HAP-1 (cell line): ENCODE measurements at places on chromosomes 2 and 18.

DNA sequence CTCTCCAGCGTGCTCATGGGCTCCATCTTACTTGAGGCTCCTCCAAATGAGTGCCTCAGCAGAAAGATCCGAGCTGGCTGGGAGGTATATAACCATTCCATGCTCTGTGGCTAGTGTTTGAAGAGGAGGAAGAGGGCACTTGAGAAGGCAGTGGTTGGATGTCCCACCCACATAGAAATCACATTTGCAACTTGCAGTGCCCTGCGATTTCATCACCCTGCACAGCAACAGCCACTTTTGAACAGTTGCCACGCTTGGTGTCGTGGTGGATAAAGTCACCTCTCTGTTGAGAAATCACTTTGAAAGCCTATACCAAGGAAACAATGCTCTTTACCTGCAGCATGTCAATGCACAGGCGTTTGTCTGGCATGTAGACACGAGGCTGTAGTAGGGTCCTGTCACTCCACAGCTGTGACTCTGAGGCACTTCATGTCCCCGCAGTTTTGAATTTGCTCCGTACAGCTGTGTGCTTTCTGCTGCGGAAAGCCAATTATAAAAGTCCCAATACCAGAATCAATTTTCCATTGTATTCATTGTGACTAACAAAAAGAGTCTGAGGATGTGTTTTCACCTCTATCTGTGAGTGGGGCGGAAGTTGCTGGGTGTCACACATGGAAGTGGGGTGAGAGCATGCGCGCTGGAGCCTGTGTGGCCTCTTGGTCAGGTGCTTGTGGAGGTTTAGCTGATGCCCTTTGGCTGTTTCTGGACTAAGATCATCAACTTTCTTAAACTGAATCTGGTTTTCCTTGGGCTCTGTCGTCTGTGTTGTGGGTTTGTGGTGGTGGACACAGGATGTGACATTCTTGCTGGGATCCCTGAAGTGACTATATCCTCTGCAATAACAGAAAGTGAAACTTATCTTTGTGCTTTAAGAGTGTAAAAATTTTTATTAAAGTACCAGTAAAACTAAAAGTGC lies 2.8 kb downstream of the CNDP2 start:
- no peak for DNase-seq

DNA sequence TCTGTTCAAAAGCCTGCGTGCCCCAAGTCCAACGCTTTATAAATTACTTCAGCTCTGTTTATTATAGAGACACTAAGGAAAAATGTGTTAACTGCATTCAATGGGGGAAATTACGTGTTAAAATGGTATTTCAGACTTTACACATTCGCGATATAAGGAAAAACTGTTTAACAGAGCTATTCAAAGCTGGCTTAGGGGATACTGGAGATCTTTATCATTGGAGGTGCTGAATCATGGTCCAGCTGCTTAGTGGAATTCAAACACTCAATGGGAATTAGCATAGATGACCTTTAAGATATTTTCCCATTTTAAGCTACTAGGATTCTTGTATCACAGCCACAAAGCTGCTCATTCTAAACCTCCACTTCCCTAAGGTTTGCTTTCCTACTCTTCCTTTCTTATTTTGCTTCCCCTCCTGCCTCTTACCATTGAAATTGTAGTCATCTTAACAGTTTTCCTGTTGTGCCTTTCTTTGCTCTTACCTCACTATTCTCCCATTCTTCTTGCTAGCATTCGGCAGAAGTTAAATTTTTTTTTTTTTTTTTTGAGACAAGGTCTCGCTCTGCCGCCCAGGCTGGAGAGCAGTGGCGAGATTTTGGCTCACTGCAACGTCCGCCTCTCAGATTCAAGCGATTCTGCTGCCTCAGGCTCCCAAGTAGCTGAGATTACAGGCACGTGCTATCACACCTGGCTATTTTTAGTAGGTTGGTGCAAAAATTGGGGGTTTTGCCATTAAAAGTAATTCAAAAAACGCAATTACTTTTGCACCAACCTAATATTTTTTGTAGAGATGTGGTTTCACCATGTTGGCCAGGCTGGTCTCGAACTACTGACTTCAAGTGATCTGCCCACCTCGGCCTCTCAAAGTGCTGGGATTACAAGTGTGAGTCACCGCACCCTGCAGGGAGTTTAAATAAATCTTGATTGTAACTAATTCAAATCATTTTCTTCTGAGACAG lies 6.5 kb downstream of the SULT6B1 start:
- DNase-seq, result peak; percentile 91

DNA sequence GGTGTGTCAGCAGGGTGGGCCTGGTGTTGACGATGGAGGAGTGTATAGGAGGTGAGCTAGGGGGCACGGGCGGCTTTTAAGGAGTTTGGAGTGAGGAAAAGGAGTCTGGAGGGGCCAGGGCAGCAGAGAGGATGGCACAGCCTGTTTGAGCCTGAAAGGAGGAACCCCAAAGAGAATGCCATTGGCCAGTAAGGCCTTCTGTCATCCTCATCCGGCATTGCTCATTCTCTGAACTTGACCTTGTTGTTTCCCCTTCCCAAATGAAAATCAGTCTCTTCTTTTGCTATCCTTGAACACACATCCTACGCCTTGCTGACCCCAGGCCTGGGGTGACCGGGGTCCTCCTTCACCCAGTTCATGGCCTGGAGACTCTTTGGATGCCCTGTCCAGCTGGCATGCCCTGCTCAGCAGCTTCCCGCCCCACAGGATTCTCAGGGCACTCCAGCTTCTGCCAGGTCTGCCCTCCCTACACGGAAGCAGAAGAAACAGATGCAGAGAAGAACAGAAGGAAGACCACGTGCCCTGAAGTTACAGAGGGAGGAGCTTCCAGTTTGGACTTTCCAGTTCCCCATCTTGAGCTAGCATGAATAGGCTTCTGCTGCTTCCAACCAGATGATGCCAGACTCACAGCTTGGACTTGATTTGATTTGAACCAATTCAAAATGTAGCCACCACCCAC lies 20.5 kb upstream of the KIF3C start:
- DNase-seq, result no peak

GRCh38 chr18:73841661-73842060 lies 306.0 kb downstream of the FBXO15 start:
- no peak for DNase-seq

- peak; percentile 24 for DNase-seq
These were observed 968.5 kb downstream of the BCL11A start for GRCh38 chr2:59584958-59585357.

DNA sequence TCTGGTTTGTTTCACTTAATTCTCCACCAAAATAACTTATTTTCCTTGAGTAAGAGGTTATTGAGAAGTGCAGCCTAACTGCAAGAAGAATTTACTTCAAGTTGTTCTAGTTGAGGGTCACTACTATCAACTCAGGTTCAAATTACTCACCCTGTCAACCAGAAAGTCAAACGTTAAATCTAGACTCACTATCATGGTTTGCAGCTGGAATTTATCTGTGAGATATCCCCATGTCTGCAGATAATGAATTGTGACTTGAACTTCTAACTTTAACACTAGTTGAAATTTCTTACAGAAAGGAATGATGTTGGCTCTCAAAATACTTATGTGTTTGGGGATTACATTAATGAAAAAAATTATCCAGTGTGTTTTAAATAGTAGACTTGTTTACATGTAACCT lies 1145.7 kb upstream of the NXPH2 start:
- DNase-seq, result no peak

DNA sequence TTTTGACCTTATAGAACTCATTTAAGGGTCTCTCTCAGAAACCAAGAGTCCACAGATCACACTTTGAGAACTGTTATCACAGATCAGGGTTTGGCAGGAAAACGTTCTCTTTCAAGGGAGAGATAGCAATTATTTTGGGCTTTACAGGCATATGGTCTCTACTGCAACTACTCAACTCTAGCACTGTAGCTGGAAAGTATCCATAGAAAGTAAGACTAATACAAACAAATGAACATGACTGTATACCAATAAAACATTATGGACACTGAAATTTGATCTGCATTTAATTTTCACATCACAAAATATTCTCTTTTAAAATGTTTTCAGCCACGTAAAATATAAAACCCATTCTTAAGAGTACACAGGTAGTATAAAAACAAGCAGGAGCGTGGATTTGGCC lies 100.5 kb downstream of the TRIP12 start:
- no peak for DNase-seq

DNA sequence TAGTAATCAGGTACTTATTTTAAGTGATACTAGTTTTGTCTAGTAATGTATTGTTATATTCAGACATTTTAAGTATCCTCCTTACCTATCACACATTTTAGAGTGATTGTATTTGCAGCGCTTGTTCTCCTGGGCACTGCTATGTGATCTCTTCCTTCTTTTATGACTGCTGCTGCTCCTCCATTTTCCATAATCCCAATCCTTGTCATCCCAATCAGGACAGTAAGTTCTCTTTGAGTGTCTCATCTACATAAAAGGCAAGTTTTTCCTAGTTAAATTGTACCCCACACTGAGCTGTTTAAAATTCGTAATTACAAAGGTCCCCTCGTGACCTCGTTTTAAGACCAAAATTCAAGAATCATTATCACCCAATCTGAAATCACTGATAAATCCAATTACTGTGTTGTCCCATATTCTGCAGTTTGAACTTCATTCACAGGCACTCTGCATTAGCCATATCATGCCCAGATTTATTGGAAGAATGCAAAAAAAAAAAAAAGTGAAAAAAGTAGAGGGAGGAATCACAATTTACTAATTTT lies 2.8 kb downstream of the CLK1 start:
- no peak for DNase-seq

- no peak for DNase-seq
These were observed 189.8 kb downstream of the GULP1 start for GRCh38 chr2:188481474-188481873.

- DNase-seq, result no peak
These were observed 40.4 kb downstream of the CLIP4 start for GRCh38 chr2:29155578-29155977.

GRCh38 chr2:164055623-164056022 lies 319.8 kb upstream of the FIGN start:
- DNase-seq, result no peak

DNA sequence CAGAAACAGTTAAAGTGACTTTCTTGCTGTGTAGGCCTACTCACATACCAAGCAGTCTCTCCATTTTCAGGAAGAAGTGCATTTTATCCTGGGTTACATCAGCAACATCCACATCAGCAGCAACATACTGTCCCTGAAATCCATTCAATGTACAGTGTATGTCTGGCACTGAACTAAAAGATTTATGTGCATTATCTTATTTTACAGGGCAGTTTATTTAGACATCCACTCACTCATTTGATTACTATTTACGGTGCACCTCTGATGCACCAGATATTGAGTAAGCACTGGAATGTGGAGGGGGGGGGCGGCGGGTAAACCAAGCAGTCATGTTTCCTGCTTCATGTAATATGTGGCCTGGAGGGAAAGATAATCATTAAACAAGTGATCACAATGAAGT lies 1128.2 kb downstream of the BCL11A start:
- no peak for DNase-seq

GRCh38 chr2:29520001-29520400 lies 401.4 kb downstream of the ALK start:
- no peak for DNase-seq

GRCh38 chr18:63099091-63099840 lies 220.3 kb downstream of the BCL2 start:
- DNase-seq, result no peak

GRCh38 chr2:234134496-234134895 lies 84.0 kb downstream of the SPP2 start:
- DNase-seq, result no peak
